ENCODE measurements at places on chromosomes 6 and 20.

- no peaks in the 10 kb centered on the region for H3K36me3 ChIP-seq
- no peak overlapping the region for H3K4me3 ChIP-seq
- H3K4me1 ChIP-seq = no peaks in the 10 kb centered on the region
- no peak for ATAC-seq
- H3K27me3 ChIP-seq = peaks cover 22% of the 10 kb centered on the region
These were observed 19.9 kb downstream of the TREML4 start for GRCh38 chr6:41247882-41248705.

- H3K27me3 ChIP-seq = no peaks in the 10 kb centered on the region
- no peaks in the 10 kb centered on the region for H3K36me3 ChIP-seq
- H3K4me1 ChIP-seq = peaks cover 27% of the 10 kb centered on the region
- no peak for ATAC-seq
- H3K27ac ChIP-seq = no peak overlapping the region
These were observed 3.9 kb downstream of the ETV7 start for GRCh38 chr6:36383606-36384005.

DNA sequence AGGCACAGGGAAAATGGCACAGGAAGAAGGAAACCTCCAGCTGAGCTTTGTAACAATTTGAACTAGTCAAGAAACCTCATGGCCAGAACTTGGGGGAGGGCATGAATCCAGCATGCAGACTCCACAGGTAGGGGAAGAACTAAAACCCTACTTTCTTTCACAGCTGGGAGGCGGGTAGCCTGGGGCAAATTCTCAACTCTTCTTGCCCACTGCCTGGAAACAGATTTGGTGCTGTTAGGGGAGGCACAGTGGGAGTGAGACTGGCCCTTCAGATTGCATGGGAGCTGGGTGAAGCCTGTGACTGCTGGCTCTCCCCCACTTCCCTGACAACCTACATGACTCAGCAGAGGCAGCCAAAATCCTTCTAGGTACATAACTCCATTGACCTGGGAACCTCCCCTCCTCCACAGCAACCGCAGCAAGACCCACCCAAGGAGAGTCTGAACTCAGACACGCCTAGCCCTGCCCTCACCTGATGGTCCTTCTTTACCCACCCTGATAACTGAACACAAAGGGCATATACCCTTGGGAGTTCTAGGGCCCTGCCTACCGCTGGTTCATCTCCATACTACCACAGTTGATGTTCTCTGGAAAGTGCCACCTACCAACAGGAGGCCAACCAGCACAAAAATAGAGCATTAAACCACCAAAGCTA lies 37.2 kb upstream of the TRIM27 start:
- H3K27ac ChIP-seq = no peak overlapping the region
- ATAC-seq = no peak
- H3K4me1 ChIP-seq = no peaks in the 10 kb centered on the region
- H3K27me3 ChIP-seq = peaks cover 46% of the 10 kb centered on the region
- no peak overlapping the region for H3K4me3 ChIP-seq

- H3K27me3 ChIP-seq = peaks cover 76% of the 10 kb centered on the region
- peak; percentile 78 for ATAC-seq
- H3K27ac ChIP-seq = no peak within 1 kb of the TSS
- H3K4me3 ChIP-seq = peak within 1 kb of the TSS; percentile 51
These were observed at the start of gene KCNG1 for GRCh38 chr20:51022803-51023616. KCNG1 (minus strand) TSS chr20:51023107; CDS start chr20:51010338, 12,769 bp downstream.

GRCh38 chr6:46948699-46949098 lies 27.0 kb upstream of the ADGRF5 start:
- peak overlapping the region; percentile 30 for H3K27ac ChIP-seq
- no peak overlapping the region for H3K4me3 ChIP-seq
- peaks cover 4% of the 10 kb centered on the region for H3K27me3 ChIP-seq
- no peaks in the 10 kb centered on the region for H3K36me3 ChIP-seq
- ATAC-seq = peak; percentile 60

- H3K4me3 ChIP-seq = no peak overlapping the region
- H3K27ac ChIP-seq = no peak overlapping the region
- H3K27me3 ChIP-seq = no peaks in the 10 kb centered on the region
- H3K36me3 ChIP-seq = no peaks in the 10 kb centered on the region
- H3K4me1 ChIP-seq = no peaks in the 10 kb centered on the region
These were observed 187.6 kb downstream of the SOX4 start for GRCh38 chr6:21781128-21781527.

GRCh38 chr6:15089569-15090144 lies 156.2 kb upstream of the JARID2 start:
- peak; percentile 31 for ATAC-seq
- no peak overlapping the region for H3K27ac ChIP-seq
- H3K27me3 ChIP-seq = no peaks in the 10 kb centered on the region
- H3K4me3 ChIP-seq = no peak overlapping the region
- no peaks in the 10 kb centered on the region for H3K36me3 ChIP-seq

GRCh38 chr6:16849988-16850680 lies 88.9 kb upstream of the ATXN1 start:
- H3K27me3 ChIP-seq = no peaks in the 10 kb centered on the region
- no peaks in the 10 kb centered on the region for H3K36me3 ChIP-seq
- no peak for ATAC-seq
- no peak overlapping the region for H3K27ac ChIP-seq

DNA sequence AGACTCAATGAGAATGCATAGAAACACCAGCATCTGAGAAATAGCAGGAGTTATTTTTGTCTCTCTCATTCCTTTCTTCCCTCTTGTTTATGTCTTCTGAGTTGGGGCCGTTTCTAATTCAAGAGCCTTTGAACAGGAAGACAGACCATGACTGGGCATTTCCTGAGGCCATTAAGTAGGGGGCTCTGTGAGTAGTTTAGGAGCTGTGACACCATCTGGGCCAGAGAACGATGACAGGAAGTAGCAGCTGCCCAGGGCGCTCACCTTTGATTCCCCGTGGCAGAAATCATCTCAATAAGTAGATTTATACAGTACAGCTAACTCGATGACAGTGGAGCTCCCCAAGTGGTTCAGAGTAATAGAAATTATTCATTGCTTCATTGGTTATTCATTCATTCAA lies 298.4 kb upstream of the PLN start:
- H3K4me1 ChIP-seq = no peaks in the 10 kb centered on the region
- no peak overlapping the region for H3K27ac ChIP-seq
- no peaks in the 10 kb centered on the region for H3K36me3 ChIP-seq
- H3K4me3 ChIP-seq = no peak overlapping the region
- H3K27me3 ChIP-seq = no peaks in the 10 kb centered on the region

- H3K4me1 ChIP-seq = peaks cover 19% of the 10 kb centered on the region
- peaks cover 14% of the 10 kb centered on the region for H3K27me3 ChIP-seq
- no peak for ATAC-seq
- no peak overlapping the region for H3K27ac ChIP-seq
These were observed 785 bp upstream of the ULBP3 start for GRCh38 chr6:150069706-150070105.

DNA sequence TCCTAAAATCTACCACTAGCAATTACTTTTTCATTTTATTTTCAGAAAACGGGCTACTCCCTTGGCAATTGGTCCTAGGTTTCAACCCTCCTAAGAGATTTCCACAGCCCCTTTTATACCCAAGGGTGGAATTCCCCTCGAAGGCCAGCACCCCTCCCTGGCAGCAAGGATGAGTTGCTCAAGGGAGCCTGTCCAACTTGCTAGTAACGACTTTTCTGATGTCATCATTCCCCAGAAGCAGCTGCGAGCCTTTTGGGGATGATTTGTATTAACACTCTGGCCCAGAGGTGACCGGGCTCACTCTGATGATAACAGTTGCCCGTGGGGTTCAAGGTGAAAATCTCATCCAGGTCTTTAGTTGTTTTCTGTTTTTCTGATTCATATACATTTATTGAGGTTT lies 30.7 kb upstream of the NAA20 start:
- H3K4me1 ChIP-seq = peaks cover 5% of the 10 kb centered on the region
- peak; percentile 81 for ATAC-seq
- H3K36me3 ChIP-seq = peaks cover 17% of the 10 kb centered on the region
- H3K27ac ChIP-seq = peak overlapping the region; percentile 25
- no peaks in the 10 kb centered on the region for H3K27me3 ChIP-seq
